ENCODE measurements at places on chromosomes 2 and 18. TPM values are rescaled to one million over a fixed set of nuclear protein-coding genes. Genes with fewer than 3 reads are reported as not detected.

Gene FBXO15
- not detected for total RNA-seq

Gene GALR1
- total RNA-seq, result not detected

Gene IL1B
- total RNA-seq, result 0.44 TPM

Gene ONECUT2
- total RNA-seq, result under 0.01 TPM

Gene ANKRD62
- not detected for total RNA-seq

Gene SCN9A
- 0.68 TPM for total RNA-seq

Gene RFTN2
- 16.2 TPM for total RNA-seq

Gene FAM237A
- total RNA-seq, result not detected

Gene ST8SIA5
- 0.10 TPM for total RNA-seq

Gene PRR30
- total RNA-seq, result not detected

Gene FLACC1
- total RNA-seq, result 2.0 TPM

Gene TMEM18
- 28.8 TPM for total RNA-seq

Gene NCKAP1
- total RNA-seq, result 72.5 TPM

Gene MYO7B
- not detected for total RNA-seq

Gene MAPK4
- total RNA-seq, result not detected

Gene SLC11A1
- total RNA-seq, result not detected

Gene PTPRN
- total RNA-seq, result 4.1 TPM

Gene SPHKAP
- 0.05 TPM for total RNA-seq

Gene VSNL1
- total RNA-seq, result not detected

Gene IL1F10
- not detected for total RNA-seq

Gene MFSD2B
- 0.10 TPM for total RNA-seq

Gene CDK5R2
- total RNA-seq, result 0.06 TPM

Gene THSD7B
- total RNA-seq, result not detected

Gene C1QL2
- not detected for total RNA-seq

Gene ARHGAP25
- 3.2 TPM for total RNA-seq

Gene NAT8
- total RNA-seq, result not detected

Gene ASXL3
- total RNA-seq, result not detected

Gene HPCAL1
- total RNA-seq, result 15.3 TPM

Gene ELOA2
- not detected for total RNA-seq

Gene CMPK2
- total RNA-seq, result 3.2 TPM

Gene LOXL3
- 21.8 TPM for total RNA-seq

Gene CRACDL
- total RNA-seq, result not detected

Gene HIBCH
- total RNA-seq, result 8.7 TPM

Gene HOXD1
- not detected for total RNA-seq

Gene SERPINB2
- total RNA-seq, result not detected

Gene CFAP53
- 0.62 TPM for total RNA-seq

Gene FAM228A
- not detected for total RNA-seq

Gene C18orf54
- 1.9 TPM for total RNA-seq

Gene KIAA2012
- total RNA-seq, result not detected

Gene IL36A
- not detected for total RNA-seq

Gene NPPC
- total RNA-seq, result not detected

Data from cardiac ventricle fibroblast (primary cell).